AG04450 (cell line): ENCODE measurements at places on chromosomes 11 and 22. TPM values are rescaled to one million over a fixed set of nuclear protein-coding genes. Genes with fewer than 3 reads are reported as not detected.
A peak's percentile ranks its signal among the peaks of the same experiment; 100 is the strongest.

Gene RBM4
- 234 and 272 TPM in 2 replicates for polyA plus RNA-seq

Gene EMID1
- 1.1 and 1.6 TPM in 2 replicates for polyA plus RNA-seq

Gene OR52I1
- not detected in 2 replicates for polyA plus RNA-seq

Gene MOV10L1
- polyA plus RNA-seq, result 4.2 and 4.6 TPM in 2 replicates

Gene HIC2
- 0.93 and 1.3 TPM in 2 replicates for polyA plus RNA-seq

GRCh38 chr11:126914941-126915340 is 85.6 kb downstream of the KIRREL3 start:
- DNase-seq, result peak; percentile 57

DNA sequence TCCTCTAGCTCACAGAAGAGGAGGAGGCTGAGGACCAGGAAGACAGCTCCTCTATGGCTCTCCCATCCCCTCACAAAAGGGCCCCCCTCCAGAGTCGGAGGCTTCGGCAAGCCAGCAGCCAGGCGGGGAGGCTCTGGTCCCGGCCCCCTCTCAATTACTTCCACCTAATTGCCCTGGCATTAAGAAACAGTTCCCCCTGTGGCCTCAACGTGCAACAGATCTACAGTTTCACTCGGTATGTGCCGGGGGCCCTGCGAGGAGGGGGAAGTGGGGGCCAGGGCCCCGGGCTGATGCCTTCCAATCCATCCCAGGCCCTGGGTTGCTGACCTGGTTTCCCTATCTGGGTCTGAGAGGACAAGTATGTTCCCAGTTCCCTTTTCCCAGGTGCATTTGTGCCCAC is 7.9 kb downstream of the FOXR1 start:
- no peak for DNase-seq

DNA sequence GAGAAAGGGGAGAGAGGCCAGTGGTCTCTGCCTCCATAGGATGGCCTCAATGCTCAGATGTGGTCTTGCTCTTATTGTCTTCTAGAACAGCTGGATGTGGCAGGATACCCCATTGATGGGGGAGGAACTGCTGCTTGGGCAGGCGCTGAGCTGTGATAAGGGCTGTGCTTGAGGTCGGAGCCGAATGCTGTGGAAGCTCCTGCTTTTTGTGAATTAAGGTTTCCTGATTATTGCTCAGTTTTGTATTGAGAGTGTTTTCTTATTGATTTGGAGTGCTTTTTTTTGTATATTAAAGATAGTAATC is 57.2 kb downstream of the CABIN1 start:
- no peak for DNase-seq

GRCh38 chr22:36334081-36334820 is 53.5 kb downstream of the MYH9 start:
- no peak for DNase-seq

DNA sequence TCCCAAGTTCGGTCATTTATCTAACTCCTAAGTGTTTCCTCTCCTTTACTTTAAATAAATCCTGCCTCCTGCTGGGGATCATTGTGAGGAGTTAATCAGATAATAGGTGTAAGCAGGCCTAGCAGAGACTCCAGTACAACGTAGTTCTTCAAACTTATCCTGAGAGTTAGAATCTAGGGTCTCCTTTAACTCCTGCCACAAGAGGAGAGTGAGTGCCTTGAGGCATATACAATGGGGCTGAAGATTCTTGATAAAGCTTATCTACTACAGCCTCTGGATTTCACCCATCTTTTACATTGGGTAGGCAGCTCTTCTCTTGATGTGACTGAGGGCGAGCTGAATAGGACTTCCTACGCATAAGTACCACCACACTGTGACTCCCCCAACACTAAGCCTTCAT is 3.1 kb upstream of the GALNT18 start:
- no peak for DNase-seq

DNA sequence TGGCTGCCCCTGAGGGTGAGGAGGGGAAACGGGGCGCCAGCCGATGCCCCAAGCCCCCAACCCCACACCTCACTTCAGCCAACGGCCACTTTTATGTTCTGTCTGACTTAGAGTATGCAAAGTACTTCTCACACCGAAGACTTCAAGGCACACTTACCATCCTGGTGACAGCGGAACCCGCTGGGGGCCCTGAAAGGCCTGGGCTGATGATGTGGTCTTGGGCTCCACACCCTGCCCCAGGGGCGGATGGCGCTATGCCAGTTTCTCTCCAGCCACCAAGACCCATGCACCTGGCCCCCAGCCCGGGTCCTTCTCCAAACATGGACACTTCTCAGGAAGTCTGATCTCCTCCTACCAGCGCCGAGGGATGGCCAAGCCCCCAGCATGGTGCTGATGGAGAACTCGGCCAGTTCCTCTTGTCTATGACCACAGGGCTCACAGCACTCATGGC is 175.4 kb downstream of the CTTN start:
- DNase-seq, result no peak

GRCh38 chr11:47314992-47315391 is 37.5 kb downstream of the MYBPC3 start:
- no peak for DNase-seq

- no peak for DNase-seq
Observed at GRCh38 chr11:20618083-20618482, 18.7 kb downstream of the SLC6A5 start.

GRCh38 chr22:42343531-42344081 is 73.2 kb upstream of the TCF20 start:
- no peak for DNase-seq
